ENCODE measurements at places on chromosomes 6 and 20.

- H3K27me3 ChIP-seq, result peaks cover 24% of the 10 kb centered on the region
- peaks cover 64% of the 10 kb centered on the region for H3K4me1 ChIP-seq
- H3K4me3 ChIP-seq, result no peak overlapping the region
- H3K36me3 ChIP-seq, result no peaks in the 10 kb centered on the region
- no peak for DNase-seq
- peak overlapping the region; percentile 72 for H3K27ac ChIP-seq
These were observed 6.7 kb downstream of the PPP1R16B start for GRCh38 chr20:38812182-38812581.

DNA sequence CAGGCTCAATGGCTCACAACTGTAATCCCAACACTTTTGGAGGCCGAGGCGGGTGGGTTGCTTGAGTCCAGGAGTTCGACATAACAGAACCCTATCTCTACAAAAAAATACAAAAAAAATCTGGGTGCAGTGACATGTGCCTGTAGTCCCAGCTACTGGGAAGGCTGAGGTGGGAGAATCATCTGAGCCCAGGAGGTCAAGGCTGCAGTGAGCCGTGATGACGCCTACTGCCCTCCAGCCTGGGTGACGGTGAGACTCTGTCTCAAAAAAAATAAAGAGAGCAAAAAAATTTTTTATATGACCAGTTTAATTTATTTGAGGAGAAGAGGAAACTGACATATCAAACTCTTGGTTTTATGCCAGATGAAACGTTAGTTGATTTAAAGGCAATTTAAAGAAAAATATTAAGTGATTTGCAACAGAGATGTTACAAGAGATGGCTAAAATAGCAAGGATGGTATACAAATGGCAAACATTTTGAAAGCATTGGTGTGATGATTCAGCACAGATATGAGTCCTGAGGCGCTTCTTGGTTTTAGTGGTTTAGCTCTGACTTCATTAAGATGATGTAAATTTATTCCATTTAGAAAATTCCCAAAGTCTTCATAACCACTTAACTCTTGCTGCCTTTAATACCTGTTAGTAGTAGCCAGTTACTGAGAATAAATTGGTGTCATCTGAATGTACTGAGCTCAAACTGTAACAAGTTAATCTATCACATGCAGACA is 17.7 kb downstream of the GTF2H5 start:
- no peak for DNase-seq
- H3K27me3 ChIP-seq, result no peaks in the 10 kb centered on the region
- H3K4me3 ChIP-seq, result no peak overlapping the region

- no peak for DNase-seq
- H3K27me3 ChIP-seq, result peaks cover 80% of the 10 kb centered on the region
- no peaks in the 10 kb centered on the region for H3K36me3 ChIP-seq
- H3K27ac ChIP-seq, result no peak overlapping the region
- no peak overlapping the region for H3K4me3 ChIP-seq
- no peaks in the 10 kb centered on the region for H3K4me1 ChIP-seq
These were observed 12.3 kb downstream of the CST5 start for GRCh38 chr20:23867152-23867776.

- peaks cover 89% of the 10 kb centered on the region for H3K4me1 ChIP-seq
- peak overlapping the region; percentile 90 for H3K27ac ChIP-seq
- peak overlapping the region; percentile 90 for H3K4me3 ChIP-seq
- H3K36me3 ChIP-seq, result no peaks in the 10 kb centered on the region
- no peaks in the 10 kb centered on the region for H3K27me3 ChIP-seq
These were observed 3.7 kb downstream of the KIF13A start for GRCh38 chr6:17983730-17984129.

DNA sequence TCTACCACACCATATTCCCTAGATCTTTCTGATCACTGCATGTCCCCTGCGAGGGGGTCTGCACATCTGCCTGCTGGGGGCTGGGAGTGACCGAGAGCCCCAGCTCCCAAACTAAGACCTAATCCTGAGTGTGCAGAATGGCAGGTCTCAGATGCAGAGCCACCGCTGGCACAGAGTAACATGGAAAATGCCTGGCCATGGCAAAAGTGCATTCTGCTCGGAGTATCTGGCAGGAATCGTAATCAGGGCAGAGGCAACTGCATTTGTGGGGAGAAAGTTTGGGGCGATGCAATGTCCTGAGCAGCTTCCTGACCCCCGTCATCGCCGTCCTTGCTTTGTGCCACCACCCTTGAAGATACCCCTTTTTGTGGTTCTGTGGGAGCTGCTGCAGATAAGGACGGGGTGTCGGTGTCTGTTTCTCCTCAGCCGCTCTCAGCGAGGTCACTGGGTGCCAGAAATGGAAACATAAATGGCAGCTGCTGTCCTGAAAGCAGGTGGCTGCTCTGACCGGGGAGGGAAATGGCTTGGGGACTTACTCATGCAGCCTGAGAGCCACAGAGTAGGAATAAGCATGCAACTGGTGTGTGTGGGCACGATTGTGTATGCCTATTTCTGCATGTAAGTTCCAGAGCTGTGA is 157.9 kb downstream of the LY86 start:
- no peaks in the 10 kb centered on the region for H3K36me3 ChIP-seq
- H3K27ac ChIP-seq, result peak overlapping the region; percentile 95
- H3K4me1 ChIP-seq, result peaks cover 61% of the 10 kb centered on the region

GRCh38 chr6:2875359-2876191 is 27.5 kb downstream of the SERPINB9 start:
- H3K27me3 ChIP-seq, result no peaks in the 10 kb centered on the region
- DNase-seq, result peak; percentile 52
- H3K4me1 ChIP-seq, result peaks cover 39% of the 10 kb centered on the region
- H3K4me3 ChIP-seq, result peak overlapping the region; percentile 74

GRCh38 chr6:8245726-8246125 is 143.4 kb upstream of the EEF1E1 start:
- no peaks in the 10 kb centered on the region for H3K36me3 ChIP-seq
- H3K27me3 ChIP-seq, result peaks cover 37% of the 10 kb centered on the region
- DNase-seq, result no peak
- no peak overlapping the region for H3K27ac ChIP-seq

DNA sequence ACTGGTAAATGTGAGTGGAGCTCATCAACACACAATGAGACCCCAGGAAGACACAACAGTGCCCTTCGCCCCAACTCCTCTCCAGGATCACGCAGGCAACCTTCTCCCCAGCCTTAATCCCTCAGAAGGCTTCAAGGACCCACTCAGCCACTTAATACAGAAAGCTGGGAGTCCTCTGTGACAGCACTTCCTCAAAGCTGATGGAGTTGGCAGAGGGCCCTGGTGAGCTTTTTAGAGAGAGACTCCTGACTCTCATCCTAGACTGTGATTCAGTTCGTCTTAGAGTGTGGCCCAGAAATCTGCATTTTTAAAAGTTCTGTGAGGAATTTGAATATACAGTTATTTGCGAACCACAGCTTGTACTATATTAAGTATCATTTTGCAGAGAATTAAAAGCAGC is 187.7 kb downstream of the UST start:
- no peaks in the 10 kb centered on the region for H3K27me3 ChIP-seq
- no peaks in the 10 kb centered on the region for H3K36me3 ChIP-seq
- DNase-seq, result peak; percentile 28
- peaks cover 12% of the 10 kb centered on the region for H3K4me1 ChIP-seq
- no peak overlapping the region for H3K4me3 ChIP-seq

DNA sequence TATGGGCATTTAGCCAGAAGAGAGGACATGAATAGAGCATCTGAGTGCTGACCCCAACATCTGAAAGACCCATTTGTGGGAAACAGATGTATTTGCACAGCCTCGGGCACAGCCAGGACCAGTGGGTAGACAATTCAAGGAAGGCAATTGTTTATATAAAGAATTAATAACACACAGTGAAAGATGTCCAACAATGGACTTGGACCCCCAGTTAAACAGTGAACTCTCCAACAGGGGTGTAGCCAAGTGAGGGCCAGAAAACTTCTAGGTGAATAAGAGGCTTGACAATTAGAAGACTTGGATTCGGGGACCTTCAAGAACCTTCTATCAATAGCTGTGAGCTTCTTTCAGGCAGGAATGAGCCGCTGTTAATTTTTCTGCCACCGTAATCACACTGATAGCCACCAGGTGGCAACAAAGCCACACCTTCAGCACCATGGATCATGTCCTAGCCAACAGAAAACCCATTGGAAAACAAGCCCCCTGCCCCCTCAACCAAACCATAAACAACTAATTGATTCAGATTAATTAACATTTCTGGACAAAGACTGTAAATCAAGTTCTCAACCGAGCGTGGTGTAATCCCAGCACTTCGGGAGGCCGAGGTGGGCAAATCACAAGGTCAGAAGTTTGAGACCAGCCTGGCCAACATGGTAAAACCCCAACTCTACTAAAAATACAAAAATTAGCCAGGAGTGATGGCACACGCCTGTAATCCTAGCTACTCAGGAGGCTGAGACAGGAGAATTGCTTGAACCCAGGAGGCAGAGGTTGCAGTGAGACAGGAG is 8.8 kb upstream of the SRSF6 start:
- H3K4me1 ChIP-seq, result peaks cover 9% of the 10 kb centered on the region
- peaks cover 55% of the 10 kb centered on the region for H3K27me3 ChIP-seq
- no peak overlapping the region for H3K4me3 ChIP-seq
- no peak overlapping the region for H3K27ac ChIP-seq
- DNase-seq, result no peak

Measured in left ventricle myocardium inferior (tissue), 1 donor.